ENCODE measurements at places on chromosomes 16 and 17.

GRCh38 chr16:50548125-50548908 is at the start of gene NKD1:
Gene NKD1, plus strand, starts transcription at chr16:50548396. Its CDS starts 158 bp downstream, at chr16:50548554.
- DNase-seq, result peak; percentile 16

DNA sequence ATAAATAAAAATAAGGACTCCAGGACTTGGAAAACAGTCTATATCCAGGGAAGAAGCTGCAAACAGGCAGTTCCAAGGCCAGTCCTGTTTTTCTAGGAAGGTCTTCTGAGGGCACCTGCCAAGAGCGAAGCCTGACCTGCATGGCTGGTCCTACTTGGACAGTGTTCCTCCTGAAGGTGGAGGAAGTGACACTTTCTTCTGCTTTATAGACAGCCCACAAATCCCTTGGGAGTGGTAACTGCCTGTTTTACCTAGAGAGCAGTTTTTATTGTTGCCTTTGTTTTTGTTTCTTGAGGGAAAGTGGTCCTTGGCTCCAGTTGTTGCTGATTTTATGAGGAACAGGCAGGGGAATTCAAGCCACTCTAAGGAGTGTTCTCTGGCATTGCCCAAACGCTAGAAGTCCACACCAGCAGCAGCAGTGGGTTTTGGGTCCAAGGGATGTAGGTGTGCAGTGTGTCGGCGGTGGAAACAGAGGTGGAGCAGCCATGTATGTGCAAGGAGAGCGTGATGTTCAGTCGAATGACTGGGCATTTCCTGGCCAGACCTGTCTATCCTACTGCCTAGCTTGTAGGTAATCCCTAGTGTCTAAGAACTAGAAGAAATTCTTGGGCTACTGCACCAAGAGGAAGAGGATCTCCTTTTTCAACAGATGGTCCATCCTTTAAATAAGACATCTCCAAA is 35.3 kb downstream of the LDHD start:
- no peak for DNase-seq

- no peak for DNase-seq
Observed at GRCh38 chr17:14859542-14859941, 405.6 kb downstream of the PMP22 start.

GRCh38 chr17:79031996-79032875 is 8.3 kb downstream of the C1QTNF1 start:
- DNase-seq, result no peak

- no peak for DNase-seq
Observed at GRCh38 chr17:7095625-7096024, 15.6 kb upstream of the CLEC10A start.

DNA sequence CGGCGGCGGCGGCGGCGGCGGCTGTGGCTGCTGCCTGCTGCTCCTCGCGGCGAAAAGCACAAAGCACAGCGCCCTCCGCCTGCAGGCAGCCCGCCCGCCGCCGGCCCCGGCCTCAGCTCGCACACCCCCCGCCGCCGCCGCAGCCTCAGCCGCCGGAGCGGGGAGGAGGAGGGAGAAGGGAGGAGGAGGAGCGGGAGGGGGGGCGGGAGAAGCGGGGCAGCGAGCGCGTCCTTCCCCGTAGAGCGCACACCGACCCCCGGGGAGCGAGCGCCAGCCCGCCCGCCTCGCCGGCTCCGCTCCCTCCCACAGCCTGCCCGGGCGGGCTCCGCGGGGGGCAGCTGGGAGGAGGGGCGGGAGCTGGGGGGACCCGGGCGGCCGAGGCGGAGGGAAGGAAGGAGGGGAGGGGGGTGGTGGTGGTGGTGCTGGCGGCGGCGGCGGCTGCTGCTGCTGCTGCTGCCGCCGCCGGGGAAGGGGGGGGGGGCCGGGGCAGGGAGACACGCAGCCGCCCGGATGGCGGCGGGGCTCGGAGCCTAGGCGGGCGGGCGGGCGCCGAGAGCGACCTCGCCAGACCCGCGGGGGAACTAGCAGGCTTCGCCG is at the start of gene UBTF:
UBTF (minus strand) TSS at position 60 of the 597 bp plus-strand sequence. CDS start 1,446 bp downstream, outside the sequence.
- peak; percentile 58 for DNase-seq

DNA sequence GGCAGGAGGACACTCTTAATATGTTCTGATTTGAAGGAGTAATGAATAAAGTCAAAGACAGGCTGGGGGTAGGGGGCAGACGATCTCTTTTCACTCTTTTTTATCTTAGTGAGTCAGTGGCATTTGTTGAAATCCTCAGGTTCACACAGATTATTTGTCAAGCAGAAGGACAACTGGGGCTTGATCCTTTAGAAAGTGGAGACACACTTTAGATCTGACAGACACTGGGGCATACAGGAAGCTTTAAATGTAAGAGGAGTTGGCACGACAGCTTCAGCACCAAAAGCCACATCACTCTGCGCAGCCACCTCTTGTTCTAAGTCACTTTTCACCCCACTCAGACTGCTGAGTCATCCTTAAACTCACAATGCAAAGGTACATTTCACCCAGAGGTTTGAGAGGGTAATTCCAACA is 121.5 kb downstream of the STXBP4 start:
- DNase-seq, result no peak

- DNase-seq, result no peak
Observed at GRCh38 chr17:8001976-8002720, at the start of gene GUCY2D. Gene GUCY2D, plus strand, starts transcription at chr17:8002615. Its CDS starts 433 bp downstream, at chr17:8003048.

- DNase-seq, result no peak
Observed at GRCh38 chr17:55284944-55285339, 20.2 kb downstream of the HLF start.

- DNase-seq, result no peak
Observed at GRCh38 chr16:81738783-81739496, 40.2 kb upstream of the PLCG2 start.

GRCh38 chr16:88804552-88805339 is 1.2 kb downstream of the CDT1 start:
- DNase-seq, result no peak

DNA sequence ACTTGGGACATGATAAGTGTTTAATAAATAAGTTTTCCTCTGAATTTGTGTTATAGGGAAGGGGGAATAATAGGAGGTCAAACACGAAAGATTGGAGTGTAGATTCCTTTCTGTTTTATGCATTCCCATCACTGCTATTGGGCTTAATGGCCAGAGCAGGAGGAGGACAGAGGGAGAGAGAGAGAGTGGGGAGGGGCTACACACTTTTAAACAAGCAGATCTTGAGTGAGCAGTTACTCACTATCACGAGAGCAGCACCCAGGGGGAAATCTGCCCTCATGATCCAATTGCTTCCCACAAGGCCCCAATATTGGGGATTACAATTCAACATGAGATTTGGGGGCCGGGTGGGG is 505.0 kb downstream of the GRIN2A start:
- no peak for DNase-seq

GRCh38 chr16:27572711-27573110 is 22.8 kb downstream of the KATNIP start:
- no peak for DNase-seq

DNA sequence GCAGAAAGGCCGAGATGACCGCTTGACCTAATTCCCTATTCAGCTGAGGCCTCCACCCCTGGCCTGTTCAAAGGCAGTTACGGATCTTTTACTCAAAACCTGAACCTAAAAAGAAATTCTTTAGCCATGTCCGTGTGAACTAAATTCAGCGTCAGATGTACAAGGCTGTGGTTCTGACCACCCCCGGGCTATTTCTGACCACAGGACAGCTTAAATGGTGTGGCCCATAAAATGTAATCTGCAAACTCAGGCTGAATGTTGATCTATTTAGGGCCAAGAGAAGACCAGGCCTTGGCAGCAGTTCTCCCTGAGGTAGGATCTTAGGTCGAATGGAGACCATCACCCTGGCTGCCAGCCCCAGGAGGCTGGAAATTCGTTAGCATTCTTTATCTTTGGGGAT is 485.5 kb downstream of the WWOX start:
- no peak for DNase-seq

GRCh38 chr17:81341516-81342268 is 46.6 kb upstream of the SLC38A10 start:
- DNase-seq, result no peak

- peak; percentile 66 for DNase-seq
Observed at GRCh38 chr17:2023692-2024571, 1.2 kb downstream of the RTN4RL1 start.

DNA sequence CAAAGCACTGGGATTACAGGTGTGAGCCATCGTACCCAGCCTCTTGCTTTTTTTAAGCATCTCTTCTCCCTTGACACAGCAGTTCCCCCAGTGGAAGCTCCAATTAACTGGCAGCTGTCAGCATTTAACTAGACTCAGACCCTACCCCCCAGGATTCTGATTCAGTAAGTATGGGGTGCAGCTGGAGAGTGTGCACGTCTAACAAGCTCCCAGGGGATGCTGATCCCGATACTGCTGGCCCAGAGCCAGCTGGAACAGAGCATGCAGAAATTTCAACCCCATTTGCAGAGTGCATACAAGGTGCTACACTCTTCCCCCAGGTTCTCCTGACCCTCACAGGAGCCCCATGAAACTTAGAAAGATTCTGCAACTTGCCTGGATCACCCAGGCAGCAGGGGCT is 27.7 kb upstream of the BCO1 start:
- no peak for DNase-seq

GRCh38 chr16:64738321-64738960 is 383.4 kb downstream of the CDH11 start:
- DNase-seq, result no peak

GRCh38 chr17:38747463-38748148 is 530 bp downstream of the PCGF2 start:
- peak; percentile 48 for DNase-seq

GRCh38 chr17:9162275-9162985 is 141.1 kb downstream of the NTN1 start:
- DNase-seq, result no peak

DNA sequence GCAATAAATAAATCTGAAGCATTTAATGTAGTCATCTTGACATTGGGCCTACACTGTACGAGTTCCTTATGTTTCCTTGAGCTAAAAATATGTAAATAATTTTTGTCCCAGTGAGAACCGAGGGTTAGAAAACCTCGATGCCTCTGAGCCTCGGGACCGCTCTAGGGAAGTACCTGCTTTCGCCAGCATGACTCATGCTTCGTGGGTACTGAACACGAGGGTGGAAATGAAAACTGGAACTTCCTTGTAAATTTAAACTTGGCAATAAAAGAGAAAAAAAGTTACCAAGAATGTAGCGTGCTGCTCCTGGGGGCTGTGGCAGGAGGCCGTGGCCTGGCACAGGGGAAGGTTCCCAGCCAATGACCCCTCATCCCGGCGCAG is 74.1 kb downstream of the SOCS1 start:
- DNase-seq, result no peak

DNA sequence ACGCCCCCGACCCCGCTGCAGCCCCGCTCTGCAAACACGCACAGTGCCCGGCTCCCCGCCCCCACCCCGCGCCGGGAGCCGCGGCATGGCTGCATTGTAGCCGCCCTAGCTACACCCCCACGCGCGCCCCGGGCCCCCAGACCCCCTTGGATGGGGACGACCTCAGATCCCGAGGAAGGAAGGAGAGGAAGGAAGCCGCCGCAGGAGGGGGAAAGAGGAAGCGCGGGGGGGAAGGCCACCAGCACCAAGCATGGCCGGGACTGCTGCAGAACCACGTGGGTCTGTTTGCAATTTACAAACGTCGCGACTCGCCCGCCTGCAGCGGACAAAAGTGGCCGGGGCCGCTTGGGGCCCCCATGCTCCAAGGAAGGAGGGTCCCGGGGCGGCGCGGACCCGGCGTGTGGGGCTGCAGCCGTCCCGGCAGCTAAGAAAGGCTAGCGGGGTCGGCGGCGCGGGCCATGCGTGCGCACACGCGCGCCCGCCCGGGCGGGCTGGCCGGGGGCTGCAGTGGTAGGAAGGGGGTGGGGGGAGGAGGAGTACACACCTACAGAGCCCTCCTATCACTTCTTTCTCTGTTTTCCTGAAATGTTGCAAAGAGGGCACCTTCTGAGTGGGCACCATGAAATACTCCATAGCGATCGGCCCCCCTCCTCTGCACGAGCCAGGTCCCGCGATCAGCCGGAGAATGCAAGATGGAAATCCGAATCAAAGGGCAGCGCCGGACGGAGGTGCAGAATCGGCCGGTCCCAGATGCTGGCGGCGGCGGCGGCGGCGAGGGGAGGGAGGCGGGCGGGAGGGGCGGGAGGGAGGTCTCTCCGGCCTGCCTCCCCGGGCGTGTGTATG is 488 bp downstream of the TFAP4 start:
- DNase-seq, result no peak

DNA sequence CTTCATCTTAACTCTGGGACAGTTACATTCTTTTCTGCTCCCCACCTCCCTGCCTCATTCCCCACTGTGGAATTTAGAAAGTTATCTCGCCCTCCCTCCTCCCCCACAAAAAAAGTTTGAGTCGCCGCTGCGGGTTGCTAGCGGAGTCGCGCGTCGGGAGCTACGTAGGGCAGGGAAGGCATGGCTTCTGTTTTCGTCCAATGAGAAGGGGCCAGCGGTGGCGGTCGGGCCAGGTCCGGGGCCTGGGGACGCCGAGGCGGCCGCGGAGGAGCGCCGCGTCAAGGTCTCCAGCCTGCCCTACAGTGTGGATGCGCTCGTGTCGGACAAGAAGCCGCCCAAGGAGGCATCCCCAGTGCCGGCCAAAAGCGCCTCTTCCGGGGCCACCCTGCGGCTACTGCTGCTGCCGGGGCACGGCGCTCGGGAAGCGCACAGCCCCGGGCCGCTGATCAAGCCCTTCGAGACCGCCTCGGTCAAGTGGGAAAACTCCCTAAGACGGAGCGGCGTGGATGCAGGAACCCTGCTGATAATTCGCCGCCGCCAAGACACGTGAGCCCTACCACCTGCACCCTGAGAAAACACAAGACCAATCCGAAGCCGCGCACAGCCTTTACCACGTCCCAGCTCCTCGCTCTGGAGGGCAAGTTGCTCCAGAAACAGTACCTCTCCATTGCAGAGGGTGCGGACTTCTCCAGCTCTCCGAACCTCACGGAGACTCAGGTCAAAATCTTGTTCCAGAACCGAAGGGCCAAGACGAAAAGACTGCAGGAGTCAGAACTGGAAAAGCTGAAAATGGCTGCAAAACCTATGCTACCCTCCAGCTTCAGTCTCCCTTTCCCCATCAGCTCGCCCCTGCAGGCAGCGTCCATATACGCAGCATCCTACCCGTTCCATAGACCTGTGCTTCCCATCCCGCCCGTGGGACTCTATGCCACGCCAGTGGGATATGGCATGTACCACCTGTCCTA is 8.9 kb downstream of the OR4D1 start:
- no peak for DNase-seq

GRCh38 chr17:13736916-13737315 is 135.2 kb upstream of the HS3ST3A1 start:
- no peak for DNase-seq

DNA sequence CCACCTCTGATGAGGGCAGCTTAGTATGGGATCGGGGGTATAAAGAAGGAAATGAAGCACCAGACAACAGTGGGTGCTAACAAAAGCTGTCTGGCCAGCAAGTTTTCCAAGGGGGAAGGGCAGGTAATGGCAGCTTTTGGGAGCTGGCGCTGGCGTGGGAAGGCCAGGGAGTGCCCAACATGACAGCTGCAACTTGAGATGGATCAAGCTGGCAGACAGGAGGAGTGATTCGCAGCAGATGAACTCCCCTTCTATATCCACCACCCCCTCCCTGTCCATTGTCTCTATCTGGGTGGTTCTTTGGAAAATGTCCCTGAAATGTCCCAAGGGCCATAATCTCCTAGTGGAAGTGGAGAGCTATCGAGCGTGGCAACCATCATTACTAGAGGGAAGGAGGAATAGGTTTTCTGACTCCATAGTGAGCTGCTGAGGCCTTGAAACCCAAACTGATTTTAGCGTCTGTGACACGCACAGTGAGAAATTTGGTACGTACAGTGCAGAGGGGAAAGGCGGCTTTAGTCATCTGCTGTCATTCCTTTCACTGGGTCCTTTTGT is 4.8 kb upstream of the INPP5K start:
- DNase-seq, result no peak

- DNase-seq, result no peak
Observed at GRCh38 chr17:63534816-63535455, 11.8 kb downstream of the KCNH6 start.
